ENCODE measurements at places on chromosomes 16 and 17.

GRCh38 chr17:28982131-28982793, 23.6 kb downstream of the SEZ6 start:
- DNase-seq = no peak

GRCh38 chr16:84999200-84999599, 12.1 kb downstream of the ZDHHC7 start:
- no peak for DNase-seq

DNA sequence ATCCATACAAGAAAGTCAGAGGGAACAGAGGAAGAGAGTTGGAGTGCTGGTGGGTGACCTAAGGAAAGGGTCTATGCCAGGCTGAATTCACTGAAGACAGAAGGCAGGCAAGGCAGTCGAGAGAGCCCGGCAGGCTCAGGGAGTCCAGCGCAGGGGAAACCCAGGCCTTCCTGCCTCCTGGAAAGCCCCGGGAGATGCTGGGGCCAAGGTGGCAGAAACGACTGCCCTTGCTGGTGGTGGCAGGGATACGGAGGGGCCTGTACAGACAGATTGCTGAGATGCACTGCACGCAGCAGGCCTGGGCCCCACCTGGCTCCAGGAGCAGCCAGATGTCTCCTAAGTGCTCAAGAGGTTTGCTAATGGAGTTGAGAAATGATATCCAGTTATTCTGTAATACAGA, 59.8 kb downstream of the GTF3C1 start:
- DNase-seq = no peak

DNA sequence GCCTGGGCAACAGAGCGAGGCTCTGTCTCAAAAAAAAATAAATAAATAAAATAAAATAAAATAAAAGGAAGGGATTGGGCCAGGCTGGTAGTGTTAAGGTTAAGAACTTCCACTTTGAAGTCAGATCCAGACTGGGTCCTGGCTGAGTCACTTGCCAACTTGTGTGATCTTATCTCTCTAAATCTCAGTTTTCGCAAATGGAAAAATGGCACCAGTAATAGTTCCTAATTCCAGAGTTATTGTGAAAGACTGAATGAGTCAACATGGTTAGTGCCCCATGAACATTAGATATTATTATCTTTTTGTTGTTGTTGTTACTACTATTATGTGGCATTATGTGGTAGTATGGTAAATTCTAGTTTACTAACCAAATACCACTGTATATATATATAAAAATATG, 188.0 kb upstream of the AXIN2 start:
- no peak for DNase-seq

DNA sequence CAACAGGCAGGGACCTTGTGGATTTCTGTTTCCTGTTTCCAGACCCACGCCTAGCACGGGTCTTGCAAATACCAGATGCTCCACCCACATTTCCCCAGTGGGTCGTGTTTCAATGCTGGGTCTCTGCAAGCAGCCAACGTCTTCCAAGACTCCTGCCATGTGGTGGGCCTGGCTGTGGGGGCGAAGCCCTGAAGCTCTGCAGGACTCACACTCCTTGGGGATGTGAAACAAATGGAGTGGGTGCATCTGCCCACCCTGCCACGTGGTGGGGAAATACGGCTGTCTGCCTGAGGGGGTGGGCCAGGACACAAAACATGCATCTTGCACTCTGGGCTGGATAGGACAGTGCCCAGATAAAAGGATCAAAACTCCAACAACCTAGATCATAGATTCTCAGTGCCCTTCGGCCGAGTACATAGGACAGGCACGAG, 32.6 kb downstream of the FA2H start:
- DNase-seq = no peak

GRCh38 chr17:14910916-14911315, 354.2 kb downstream of the PMP22 start:
- DNase-seq = no peak

- DNase-seq = no peak
Measured at GRCh38 chr16:4615384-4616046, 827 bp upstream of the UBALD1 start.

DNA sequence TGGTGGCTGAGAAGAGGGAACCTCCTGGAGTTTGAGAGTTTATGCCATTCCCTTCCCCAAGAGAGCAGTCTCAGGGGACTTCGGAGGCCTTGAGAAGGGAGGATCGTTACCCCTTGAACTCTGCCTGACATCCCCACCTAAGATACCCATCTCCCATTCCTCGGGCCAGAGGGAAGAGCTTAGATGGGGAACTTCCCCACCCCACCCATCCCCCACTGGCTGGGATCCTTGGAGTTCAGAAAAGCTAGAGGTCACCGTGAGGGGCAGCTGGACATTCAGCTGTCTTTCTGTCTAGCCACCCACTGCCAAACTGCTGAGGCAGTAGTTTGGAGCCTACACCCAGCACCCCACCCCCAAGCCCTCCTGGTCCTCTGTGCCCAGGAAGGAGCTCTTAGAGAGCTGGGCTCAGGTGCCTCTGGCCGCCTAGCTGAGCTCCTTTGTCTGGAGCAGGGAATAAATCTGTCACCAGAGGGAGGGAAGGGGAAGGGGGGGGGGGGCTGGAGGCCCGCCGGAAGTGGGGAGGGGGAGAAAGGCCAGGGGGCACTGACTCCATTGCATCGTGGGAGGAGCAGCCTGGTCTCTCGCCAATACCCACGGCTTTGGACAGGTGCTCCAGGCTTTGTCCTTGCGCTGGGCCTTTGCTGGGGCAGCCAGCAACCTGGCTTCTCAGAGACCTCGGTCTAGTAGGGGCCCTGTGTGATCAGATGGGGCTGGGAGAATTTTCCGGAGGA, 1.0 kb downstream of the HSD11B2 start:
- DNase-seq = no peak

DNA sequence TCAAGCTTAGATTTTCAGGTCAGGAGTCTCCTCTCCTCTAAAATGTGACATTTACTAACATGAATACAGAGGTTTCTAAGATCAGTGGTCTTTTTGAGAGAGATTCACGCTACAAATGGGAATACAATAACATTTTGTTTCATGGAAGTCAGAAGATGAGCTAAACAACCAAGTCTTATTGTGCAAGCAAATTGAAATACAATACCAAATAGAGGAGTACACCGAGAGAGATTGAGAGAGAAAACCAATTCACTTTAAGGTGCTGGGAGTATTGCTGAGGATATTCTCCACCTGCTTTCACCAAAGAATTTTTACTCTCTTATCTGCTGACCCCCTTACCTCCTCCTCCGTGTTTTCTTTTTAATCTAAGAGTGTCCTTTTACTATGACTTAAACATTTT, 11.5 kb downstream of the VEZF1 start:
- no peak for DNase-seq

DNA sequence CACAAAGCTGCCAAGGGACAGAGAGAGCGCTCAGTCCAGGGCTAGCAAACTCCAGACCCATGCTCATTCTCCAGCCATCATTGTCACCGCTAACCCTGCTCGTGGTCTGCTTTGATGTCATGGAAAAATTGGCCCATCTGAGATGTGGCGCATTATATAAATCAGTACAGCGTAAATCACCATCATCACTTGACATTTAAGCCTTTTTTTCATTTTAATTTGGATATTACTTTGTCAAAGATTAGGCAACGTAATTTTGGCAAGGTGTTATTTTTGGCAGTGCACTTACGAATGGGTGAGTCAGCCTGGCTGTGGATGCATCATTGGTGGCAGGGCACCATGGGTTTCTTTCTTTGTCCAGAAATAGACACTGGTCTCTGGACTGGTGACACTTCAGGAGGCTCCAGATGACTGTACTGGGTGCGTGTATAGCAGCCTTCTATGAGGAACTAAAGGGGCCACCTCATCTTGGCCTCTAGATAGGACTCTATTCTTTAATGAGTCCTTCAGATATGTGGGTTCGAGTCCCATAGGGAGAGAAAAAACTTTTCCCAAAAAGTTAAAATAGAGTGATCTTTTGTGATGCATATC, 166.3 kb downstream of the MSI2 start:
- peak; percentile 4 for DNase-seq

DNA sequence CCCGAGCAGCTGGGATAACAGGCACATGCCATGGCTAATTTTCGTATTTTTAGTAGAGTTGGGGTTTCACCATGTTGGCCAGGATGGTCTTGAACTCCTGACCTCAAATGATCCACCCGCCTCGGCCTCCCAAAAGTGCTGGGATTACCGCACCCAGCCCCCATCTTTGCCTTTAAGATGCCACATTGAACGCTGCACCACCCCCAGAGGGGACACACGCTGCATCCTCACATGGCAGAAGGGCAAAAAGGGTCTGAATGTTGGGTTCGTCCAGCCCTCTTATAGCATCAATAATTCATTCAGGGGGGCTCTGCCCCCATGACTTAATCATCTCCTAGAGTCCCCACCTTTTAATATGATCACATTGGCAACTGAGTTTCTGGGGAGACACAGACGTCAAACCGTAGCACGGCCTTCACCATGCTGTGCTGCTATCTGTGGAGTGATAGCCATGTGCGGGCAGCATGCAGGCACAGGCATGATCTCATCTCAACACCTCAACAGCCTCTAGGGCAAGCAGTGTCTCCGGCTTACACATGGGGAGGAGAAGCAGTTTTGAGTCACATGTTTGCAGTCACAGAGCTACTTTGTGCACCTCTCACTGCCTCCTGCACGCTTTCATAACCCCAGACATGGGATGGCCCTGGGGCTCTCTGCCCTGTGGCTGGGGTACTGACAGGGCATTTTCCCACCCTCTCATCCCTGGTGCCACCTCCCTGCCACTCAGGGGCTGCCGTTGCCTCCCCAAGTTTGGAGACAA, 30.0 kb downstream of the IL21R start:
- DNase-seq = no peak

DNA sequence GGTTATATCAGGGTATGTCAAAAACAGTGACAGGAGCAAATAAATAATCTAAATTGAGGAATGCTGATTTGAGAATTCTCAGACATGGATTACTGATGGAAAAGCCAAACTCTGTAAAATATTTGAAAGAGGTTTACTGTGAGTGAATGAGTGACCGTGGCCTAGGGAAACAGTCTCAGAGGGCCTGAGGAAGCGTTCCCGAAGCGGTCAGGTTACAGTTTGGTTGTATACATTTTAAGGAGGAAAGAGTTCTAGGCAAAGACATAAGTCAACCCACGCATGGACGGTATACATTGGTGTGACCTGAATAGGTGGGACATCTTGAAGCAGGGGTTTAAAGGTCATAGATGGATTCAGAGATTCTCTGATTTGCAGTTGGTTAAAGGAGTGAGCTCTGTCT, 771.7 kb downstream of the KCNJ18 start:
- no peak for DNase-seq

GRCh38 chr16:57531635-57532265, 4.6 kb downstream of the CCDC102A start:
- no peak for DNase-seq

GRCh38 chr17:72145562-72145961, 24.7 kb downstream of the SOX9 start:
- DNase-seq = no peak

GRCh38 chr17:66476014-66476413, 173.6 kb downstream of the PRKCA start:
- DNase-seq = no peak

GRCh38 chr17:68161644-68162428, 86.0 kb upstream of the AMZ2 start:
- no peak for DNase-seq

DNA sequence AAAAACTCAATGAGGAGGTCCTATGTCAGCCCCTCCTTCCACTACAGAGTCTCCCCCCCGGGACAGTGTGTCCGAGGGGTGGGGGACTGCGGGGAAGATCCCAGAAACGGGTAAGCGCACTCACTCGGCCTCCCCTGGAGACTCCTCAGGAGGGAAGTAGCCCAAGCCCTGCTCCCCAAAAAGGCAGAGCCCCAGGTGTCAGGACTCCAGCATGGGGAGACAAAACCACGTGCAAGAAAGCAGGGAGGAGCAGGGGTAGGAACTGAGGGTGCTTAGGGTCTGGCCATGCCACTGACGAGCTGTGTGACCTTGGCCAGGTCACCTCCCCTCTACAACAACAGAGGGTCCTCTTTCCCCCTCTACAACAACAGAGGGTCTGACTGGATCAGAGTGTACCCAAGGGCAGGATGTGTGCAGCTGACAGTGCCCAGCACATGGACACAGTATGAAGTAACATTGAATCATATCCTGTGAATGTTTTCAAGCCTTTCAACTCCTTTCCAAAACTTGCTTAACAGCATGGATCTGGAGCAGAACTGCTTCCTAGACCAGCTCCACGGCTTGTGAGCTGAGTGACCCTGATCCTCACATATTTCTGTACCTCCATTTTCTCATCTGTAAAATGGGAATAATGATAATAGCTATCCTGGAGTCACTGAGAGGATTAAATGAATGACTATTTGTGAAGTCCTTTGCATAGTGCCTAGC, 2.1 kb upstream of the NAGS start:
- DNase-seq = peak; percentile 38

- DNase-seq = no peak
Measured at GRCh38 chr17:9116311-9116835, 95.1 kb downstream of the NTN1 start.

DNA sequence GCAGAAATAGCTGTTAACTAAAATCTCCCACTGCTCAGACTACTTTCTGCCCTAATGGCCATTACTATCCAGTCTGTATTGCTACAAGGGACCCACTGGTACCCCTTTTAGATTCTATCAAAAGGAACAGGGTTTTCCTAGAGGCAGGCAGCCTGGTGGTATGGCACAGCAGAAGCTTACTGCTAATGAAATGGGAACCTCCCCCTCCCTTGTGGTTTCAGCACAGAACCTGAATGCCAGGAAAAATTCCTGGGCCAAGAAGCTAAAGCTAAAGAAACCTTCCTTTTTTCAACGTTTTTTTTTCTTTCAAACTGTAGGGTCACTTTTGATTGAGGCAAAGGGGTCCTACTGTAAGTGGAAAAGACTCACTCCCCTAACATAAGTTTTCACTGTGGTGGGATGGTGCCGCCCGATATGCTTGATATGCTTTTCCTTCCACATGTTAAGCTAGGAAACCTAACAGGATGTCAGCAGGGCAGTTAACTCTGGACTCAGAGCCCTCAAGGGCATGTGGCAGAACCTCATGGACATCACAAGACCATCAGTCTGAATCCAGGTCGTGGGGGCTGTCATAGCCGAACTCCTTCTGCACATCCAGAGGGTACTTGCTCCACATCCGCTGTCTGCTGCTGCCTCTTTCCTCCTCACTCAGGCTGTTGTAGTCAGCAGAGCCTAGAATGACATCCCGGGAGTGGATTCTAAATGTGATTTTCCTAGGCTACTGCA, 9.8 kb downstream of the SLC7A6OS start:
- no peak for DNase-seq

DNA sequence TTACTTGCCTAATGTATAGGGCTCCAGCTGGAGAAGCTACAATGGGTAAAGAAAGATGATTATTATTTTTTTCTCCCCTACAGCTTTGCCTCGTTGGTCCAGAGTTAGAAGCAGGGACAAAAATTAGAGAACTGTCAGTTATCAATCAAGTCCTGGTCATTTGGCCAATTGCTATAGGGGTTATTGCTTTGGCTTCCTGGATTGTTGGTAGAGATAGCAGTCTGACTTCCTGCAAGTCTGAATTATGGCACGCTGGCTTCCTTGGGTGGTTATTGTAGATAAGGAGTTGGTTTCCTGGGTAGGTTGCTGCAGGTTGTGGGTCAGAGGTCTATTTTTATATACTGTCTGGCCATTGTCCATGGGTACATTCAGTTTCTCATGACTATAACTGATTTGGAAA, 84.7 kb upstream of the ELAC2 start:
- DNase-seq = no peak

Data from NCI-H460 (cell line).